ENCODE measurements at places on chromosomes 6 and 20. TPM values are rescaled to one million over a fixed set of nuclear protein-coding genes. Genes with fewer than 3 reads are reported as not detected.

The NNAT gene
- total RNA-seq = 0.91 TPM

The RBM24 gene
- not detected for total RNA-seq

The NFKBIL1 gene
- total RNA-seq = 20.6 TPM

The GRM1 gene
- not detected for total RNA-seq

The KIF25 gene
- not detected for total RNA-seq

The MAP7 gene
- total RNA-seq = 1.3 TPM

The CLPSL1 gene
- not detected for total RNA-seq

The KCNQ5 gene
- total RNA-seq = 11.8 TPM

The SH3BGRL2 gene
- 0.62 TPM for total RNA-seq

The LTV1 gene
- 23.3 TPM for total RNA-seq

The PRSS35 gene
- total RNA-seq = not detected

The ULBP3 gene
- not detected for total RNA-seq

The PPP1R3D gene
- total RNA-seq = 3.9 TPM

The ELOVL2 gene
- total RNA-seq = not detected

The OR2B6 gene
- total RNA-seq = not detected

The BMP6 gene
- 0.32 TPM for total RNA-seq

The DCDC2 gene
- not detected for total RNA-seq

The CCN6 gene
- not detected for total RNA-seq

The BPIFB2 gene
- not detected for total RNA-seq

Data from activated naive CD4-positive, alpha-beta T cell treated with anti-CD3 and anti-CD28 coated beads for 36 hours (primary cell).